ENCODE measurements at places on chromosomes 5 and 9.

- DNase-seq: no peak
These were observed 15.6 kb upstream of the NREP start for GRCh38 chr5:111772456-111773122.

- no peak for DNase-seq
These were observed 4.7 kb upstream of the TNIP1 start for GRCh38 chr5:151085517-151086041.

- DNase-seq: no peak
These were observed 95.4 kb upstream of the NR5A1 start for GRCh38 chr9:124602632-124603031.

DNA sequence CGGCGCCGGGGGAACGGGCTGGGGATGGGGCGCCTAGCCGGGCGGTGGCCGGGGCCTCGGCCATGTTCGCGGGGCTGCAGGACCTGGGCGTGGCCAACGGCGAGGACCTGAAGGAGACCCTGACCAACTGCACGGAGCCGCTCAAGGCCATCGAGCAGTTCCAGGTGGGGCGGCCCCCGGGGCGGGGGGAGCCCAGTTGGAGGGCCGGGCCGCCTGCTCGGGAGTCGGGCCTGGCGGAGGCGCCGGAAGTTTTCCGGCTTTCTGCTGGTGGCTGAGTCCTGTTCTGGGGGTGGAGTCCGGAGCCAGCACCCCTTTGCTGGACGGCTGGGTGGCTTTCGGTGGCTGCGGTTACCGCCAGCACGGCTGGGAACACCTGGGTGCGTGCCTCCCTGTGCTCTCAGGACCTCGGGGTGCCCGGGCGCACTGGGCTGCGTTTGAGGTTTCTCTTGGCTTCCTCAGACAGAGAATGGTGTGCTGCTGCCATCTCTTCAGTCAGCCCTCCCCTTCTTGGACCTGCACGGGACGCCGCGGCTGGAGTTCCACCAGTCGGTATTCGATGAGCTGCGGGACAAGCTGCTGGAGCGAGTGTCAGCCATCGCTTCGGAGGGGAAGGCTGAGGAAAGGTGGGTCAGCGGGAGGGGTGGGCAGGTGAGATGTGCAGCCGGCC is 454 bp downstream of the NELFB start:
- no peak for DNase-seq

GRCh38 chr5:36078430-36078829 is 11.7 kb upstream of the UGT3A2 start:
- DNase-seq: no peak
